Fibroblast of skin of scalp (primary cell): ENCODE measurements at places on chromosomes 7 and 10.

- peak; percentile 80 for DNase-seq
Observed at GRCh38 chr10:21523557-21524008, 1.9 kb downstream of the SKIDA1 start.

GRCh38 chr10:6589287-6590094 is 9.4 kb upstream of the PRKCQ start:
- DNase-seq = no peak

DNA sequence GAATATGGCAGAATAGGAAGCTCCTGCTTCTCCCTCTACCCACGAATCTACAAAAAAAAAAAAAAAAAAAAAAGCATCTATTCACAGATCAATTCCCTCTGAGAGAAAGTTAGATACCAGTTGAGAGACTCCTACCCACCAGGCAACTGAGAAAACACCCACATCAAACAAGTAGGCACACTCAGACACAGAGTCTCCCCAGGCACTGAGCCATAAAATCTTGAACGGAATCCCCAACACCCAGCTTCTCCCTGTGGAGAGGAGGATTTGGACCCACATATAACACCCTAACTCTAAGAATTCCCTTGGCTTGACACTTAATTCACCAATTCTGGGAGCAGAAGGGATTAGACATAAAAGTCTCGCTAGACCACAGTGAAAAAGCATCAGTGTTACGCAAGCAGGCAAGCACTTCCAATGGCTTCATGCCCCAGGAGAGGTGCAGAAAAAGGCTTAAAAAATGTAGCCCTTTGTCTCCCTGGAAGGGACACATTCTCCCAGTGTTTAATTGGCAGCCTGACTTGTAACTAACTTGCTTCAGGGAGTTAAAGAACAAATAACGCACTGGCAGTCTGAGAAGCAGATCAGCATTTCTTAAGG is 192.2 kb downstream of the ELAPOR2 start:
- no peak for DNase-seq

DNA sequence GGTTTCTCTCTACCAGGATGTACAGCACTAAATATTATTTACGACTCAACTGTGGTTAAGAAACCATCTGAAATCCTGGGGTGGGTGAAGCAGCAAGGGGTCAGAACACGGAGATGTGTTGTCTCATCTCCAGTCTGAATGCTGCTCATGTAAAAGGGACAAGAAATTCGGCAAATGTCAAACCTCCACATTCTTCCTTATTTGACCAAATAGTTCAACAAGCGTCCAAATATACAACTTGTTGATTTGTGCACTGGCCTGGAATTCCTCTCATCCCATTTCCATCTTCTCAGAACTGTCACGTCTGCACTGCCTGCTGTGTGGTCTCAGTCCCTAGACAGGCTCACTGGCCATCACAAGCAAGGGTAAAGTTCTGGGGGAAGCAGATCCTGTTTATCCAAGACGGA is 520.0 kb downstream of the PARD3 start:
- peak; percentile 94 for DNase-seq
